ENCODE measurements at places on chromosomes 3 and 15.
A peak's percentile ranks its signal among the peaks of the same experiment; 100 is the strongest.

DNA sequence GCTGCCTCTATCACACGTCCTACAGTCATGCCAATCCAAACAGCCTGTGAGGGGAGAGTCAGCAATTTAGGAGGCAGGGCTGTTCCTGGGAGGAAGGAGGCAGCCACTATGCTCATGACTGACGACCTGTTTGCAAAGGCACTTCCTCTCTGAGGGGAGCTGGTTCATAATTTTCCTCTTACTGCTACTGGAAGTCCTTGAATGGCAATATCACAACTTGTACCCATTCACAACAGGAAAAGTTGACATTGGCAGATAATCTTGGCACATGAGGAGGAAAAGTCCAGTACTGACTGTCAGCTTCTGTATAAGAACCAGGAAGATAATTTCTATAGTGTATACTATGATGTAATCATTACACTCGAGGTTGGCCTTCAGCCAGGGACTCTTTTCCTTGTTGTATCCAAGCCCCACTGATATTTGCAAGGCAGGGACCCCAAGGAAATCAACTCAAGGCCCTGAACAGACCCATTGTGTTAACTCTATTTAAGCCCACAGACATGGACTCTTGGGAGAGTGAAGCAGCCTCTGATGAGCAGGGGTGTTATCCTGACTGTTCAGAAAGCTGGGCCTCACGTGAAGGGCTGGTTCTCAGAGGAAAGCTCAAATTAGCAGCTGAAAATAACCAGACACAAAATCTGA is 267.3 kb upstream of the ADAMTS9 start:
- no peaks in the 10 kb centered on the region for H3K27me3 ChIP-seq
- no peaks in the 10 kb centered on the region for H3K36me3 ChIP-seq
- no peak overlapping the region for H3K4me3 ChIP-seq
- H3K27ac ChIP-seq = no peak overlapping the region
- DNase-seq = no peak

DNA sequence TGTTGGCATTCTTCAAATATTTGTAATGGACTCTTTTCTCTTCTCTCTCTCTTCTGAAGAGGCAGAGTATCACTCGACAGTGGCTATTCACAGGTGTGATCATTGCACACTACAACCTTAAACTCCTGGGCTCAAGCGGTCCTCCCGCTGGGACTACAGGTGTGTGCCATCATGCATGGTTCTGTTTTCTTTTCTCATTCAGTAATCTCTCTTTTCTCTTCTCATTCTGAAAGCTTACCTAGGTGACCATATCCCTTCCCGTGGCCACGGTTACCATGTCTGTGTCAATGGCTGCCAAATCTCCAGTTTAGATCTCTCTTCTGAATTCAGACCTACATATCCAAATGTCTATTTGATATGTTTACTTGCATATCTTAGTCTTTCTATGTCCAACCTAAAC is 96.3 kb downstream of the SOX2 start:
- H3K27me3 ChIP-seq = no peaks in the 10 kb centered on the region
- DNase-seq = no peak
- H3K36me3 ChIP-seq = no peaks in the 10 kb centered on the region
- H3K27ac ChIP-seq = no peak overlapping the region

GRCh38 chr15:39145854-39146625 is 434.8 kb upstream of the THBS1 start:
- no peak overlapping the region for H3K4me3 ChIP-seq
- no peak overlapping the region for H3K27ac ChIP-seq
- no peaks in the 10 kb centered on the region for H3K4me1 ChIP-seq
- no peaks in the 10 kb centered on the region for H3K36me3 ChIP-seq
- no peak for DNase-seq

GRCh38 chr3:98020412-98020811 is 14.7 kb downstream of the GABRR3 start:
- no peak overlapping the region for H3K27ac ChIP-seq
- H3K4me1 ChIP-seq = no peaks in the 10 kb centered on the region
- H3K4me3 ChIP-seq = no peak overlapping the region
- H3K27me3 ChIP-seq = no peaks in the 10 kb centered on the region
- DNase-seq = no peak

- no peaks in the 10 kb centered on the region for H3K36me3 ChIP-seq
- no peak overlapping the region for H3K27ac ChIP-seq
- no peak overlapping the region for H3K4me3 ChIP-seq
- no peaks in the 10 kb centered on the region for H3K4me1 ChIP-seq
- no peak for DNase-seq
Measured at GRCh38 chr3:126517986-126518778, 609 bp upstream of the UROC1 start.

DNA sequence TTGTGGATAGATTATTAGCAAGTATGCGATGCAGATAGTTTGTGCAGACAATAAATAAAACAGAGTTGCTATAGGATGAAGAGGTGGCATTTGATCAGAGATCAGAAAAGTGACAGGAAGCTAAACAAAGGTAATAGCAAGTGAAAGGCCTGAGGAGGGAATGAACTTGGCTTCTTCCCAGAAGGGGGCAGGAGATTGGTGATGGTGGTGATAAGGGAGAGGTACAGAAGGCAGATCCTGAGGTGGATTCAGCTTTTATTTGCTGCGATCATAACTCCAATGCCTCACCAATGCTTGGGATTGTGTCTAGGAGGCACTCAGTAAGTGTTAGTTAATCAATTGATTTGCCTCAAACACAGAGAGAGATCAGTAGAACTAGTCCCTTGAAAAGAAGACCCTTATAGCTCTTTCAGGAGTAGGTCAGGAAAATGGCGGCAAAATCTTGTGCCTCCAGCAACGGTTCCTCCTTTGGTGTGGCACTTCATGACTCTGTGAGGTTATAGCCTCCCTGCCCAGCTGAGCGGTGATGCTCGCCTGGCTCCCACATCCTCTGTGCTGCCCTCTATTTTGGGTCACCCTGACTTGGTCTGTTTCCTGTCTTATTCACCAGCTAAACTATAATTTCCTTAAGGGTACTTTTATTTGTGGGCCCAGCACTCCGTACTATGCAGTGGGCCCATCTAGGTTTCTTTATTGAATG is 37.5 kb downstream of the TGFBR2 start:
- DNase-seq = no peak
- peak overlapping the region; percentile 76 for H3K27ac ChIP-seq
- peaks cover 85% of the 10 kb centered on the region for H3K4me1 ChIP-seq
- H3K27me3 ChIP-seq = no peaks in the 10 kb centered on the region
- peaks cover 35% of the 10 kb centered on the region for H3K36me3 ChIP-seq

DNA sequence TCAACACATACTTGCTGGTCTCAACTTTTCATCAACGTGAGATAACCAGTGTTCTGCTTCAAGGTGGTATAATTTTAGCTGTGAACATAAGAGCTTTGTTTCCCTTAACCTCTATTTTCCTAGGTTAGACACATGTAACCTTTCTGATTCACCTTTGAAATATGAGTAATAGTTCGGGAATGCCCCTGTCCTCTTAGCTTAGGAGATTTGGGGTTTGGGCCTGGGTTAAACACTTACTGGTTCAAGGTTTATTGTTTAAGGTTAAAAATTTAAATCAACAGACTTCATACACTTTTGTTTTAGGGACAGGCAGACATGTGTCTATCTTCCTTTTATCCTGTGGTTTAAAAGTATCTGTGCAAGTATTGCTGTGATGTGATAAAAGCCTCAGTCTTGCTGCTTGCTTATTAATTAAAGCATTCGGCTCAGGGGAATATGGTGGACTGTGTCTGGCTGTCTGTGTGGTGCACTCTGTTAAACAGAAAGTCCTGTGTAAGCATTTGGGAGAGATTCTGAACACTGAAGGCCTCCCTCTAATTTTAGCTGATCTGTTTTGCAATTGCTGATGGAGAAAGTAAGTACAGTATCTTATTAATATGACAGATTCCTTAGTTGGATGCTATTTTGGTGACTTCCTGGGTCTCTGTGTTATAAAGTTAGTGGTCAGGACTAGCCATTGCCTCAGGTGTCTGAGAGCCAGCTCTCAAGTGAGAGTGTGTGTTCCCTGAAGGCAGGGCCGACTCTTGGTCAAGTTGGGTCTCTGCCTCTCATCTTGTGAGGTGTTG is 81.8 kb downstream of the USP13 start:
- no peak overlapping the region for H3K27ac ChIP-seq
- no peaks in the 10 kb centered on the region for H3K4me1 ChIP-seq
- DNase-seq = no peak

GRCh38 chr3:71901645-71902044 is 116.7 kb upstream of the PROK2 start:
- H3K27ac ChIP-seq = no peak overlapping the region
- H3K27me3 ChIP-seq = no peaks in the 10 kb centered on the region
- no peak for DNase-seq
- no peak overlapping the region for H3K4me3 ChIP-seq

DNA sequence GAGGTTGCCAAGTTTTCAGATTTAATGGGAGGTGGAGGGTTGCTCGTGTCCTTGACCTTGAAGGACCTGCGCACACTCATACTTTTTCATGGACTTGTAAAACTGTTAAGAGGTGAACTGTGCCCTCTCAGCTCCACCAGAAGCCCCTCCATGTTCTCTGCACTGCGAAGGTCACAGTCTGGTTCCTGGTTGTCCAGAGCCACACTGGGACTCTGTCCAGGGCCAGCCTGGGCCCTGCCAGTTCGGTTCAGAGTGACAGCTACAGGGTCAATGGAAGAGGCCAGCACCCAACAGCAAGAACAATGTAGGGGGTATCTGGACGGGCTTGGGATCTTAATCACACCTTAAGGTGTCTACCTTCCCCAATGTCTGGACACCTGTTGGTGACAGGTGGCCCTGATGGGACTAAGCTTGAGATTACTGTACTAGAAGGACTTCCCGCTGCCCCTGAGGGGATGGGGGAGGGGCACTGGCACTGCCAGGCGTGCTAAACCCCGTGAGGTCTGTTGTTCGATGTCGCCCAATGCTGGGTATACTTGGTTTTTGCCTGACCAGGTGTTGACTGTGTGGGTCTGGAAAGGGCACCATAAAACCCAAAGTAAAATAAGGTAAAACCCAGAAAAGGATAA is 34.7 kb downstream of the GRK7 start:
- DNase-seq = no peak
- peaks cover 42% of the 10 kb centered on the region for H3K4me1 ChIP-seq
- H3K4me3 ChIP-seq = peak overlapping the region; percentile 86
- H3K27me3 ChIP-seq = peaks cover 4% of the 10 kb centered on the region

GRCh38 chr3:6921066-6921465 is 60.2 kb downstream of the GRM7 start:
- H3K27ac ChIP-seq = no peak overlapping the region
- no peaks in the 10 kb centered on the region for H3K27me3 ChIP-seq
- no peaks in the 10 kb centered on the region for H3K36me3 ChIP-seq

DNA sequence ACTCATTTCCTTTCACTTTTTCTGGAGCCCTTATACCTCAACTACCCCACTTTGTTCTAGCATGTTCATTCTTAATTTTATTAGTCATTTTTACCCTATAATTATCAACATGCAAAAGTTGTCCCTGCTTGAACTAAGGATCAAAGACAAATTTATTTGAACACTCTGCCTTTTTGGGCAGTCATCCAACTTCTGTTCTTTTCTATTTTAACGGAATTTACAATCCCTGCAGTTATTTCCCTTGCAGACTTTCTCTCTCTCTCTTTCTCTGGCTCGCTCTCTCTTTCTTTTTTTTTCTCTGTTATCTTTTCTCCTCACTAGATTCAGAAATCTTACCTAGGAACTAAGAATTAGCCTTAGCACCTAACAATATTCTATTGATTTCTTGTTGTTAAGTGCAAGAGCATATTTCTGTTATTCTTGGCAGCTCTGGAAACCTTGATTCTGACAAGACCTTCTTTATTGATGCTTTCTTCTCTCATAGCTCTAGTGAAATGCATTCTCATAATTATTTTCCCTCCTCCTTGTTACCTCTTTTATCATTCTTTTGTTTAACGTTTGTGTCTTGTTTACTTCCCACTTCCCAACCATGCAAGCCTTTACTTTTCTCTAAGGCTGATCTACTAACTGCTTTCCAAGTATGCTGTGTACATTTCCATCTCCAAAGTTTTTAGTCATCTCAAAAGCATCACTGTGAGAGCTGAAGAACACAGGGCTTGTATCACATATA is 951.6 kb downstream of the DIPK2A start:
- no peaks in the 10 kb centered on the region for H3K27me3 ChIP-seq
- no peak for DNase-seq
- no peak overlapping the region for H3K4me3 ChIP-seq
- H3K4me1 ChIP-seq = no peaks in the 10 kb centered on the region
